ENCODE measurements at places on chromosomes 11 and 22.

GRCh38 chr11:77379934-77380333 is 78.4 kb upstream of the GDPD4 start:
- no peak for DNase-seq

GRCh38 chr11:82458147-82458546 is 275.5 kb downstream of the FAM181B start:
- DNase-seq: no peak

DNA sequence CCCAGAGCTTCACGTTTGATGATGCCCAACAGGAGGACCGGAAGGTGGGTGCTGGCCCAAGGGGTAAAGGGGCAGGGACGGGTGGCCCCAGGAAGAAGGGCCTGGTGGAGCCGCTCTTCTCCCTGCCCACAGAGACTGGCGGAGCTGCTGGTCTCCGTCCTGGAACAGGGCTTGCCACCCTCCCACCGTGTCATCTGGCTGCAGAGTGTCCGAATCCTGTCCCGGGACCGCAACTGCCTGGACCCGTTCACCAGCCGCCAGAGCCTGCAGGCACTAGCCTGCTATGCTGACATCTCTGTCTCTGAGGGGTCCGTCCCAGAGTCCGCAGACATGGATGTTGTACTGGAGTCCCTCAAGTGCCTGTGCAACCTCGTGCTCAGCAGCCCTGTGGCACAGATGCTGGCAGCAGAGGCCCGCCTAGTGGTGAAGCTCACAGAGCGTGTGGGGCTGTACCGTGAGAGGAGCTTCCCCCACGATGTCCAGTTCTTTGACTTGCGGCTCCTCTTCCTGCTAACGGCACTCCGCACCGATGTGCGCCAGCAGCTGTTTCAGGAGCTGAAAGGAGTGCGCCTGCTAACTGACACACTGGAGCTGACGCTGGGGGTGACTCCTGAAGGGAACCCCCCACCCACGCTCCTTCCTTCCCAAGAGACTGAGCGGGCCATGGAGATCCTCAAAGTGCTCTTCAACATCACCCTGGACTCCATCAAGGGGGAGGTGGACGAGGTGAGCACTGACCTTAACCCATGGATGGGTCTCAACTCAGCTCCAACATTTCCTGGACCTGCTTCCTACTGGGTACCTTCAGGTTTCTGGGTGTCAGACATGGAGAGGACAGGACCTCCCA is 2.0 kb downstream of the RIC8A start:
- peak; percentile 21 for DNase-seq

DNA sequence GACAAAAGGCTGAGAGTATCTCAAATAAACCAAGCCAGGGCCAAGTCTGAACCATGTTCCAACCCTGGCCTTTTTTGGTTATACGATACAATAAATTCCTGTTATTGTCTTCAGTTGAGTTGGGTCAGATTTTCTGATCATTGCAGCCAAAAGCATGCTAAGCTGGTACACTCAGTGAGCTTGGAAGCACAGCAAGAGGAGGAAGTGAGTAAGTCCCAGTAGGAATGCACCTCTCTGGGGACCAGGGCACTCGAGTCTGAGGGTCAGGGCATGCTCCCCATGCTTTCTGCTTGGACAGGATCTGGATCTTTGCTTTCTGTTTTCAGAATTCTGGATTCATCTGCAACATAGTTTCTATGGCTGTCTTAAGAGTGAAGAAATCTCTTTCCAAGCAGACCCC is 73.1 kb downstream of the TMPRSS5 start:
- DNase-seq: no peak

GRCh38 chr11:35909511-35910265 is 34.2 kb upstream of the LDLRAD3 start:
- DNase-seq: no peak

GRCh38 chr11:44536788-44537516 is 28.5 kb upstream of the CD82 start:
- no peak for DNase-seq

DNA sequence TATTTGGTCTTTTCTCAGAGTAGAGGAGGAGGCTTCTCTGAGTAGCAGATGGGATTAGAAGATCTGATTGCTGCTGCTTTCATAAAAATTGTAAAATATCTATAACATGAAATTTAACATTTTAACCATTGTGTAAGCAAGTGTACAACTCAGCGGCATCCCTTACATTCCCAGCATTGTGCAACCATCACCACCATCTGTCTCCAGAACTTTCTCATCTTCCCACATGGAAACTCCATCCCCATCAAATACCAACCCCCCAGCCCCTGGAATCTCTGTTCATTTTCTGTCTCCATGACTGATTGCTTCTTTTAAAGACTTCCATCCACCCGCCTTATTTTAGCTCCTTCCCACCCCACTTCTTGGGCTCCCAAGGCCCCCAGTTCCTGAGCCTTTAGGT is 32.3 kb downstream of the MRGPRD start:
- no peak for DNase-seq

- peak; percentile 50 for DNase-seq
These were observed 38.9 kb downstream of the OR10A6 start for GRCh38 chr11:7892059-7892699.

DNA sequence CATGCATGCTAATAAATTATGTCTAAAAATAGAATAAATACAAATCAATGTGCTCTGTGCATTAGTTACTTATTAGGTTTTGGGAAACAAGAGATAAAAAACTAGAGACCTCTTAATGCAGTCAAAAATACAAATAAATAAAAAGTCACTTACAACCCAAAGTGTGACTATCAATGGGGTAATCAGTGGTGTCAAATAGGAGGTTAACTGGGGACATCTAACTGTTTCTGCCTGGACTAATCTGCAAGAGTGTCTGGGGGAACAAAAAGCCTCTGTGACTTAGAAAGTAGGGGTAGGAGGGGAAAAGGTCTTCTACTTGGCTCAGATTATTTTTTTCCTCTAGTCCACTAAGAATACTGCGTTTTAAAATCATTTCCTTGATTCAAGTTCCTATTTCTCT is 810 bp upstream of the HBB start:
- DNase-seq: no peak

GRCh38 chr22:34812631-34813030 is 253.3 kb upstream of the ISX start:
- DNase-seq: no peak

- peak; percentile 94 for DNase-seq
These were observed 92.5 kb downstream of the CCDC83 start for GRCh38 chr11:85947431-85948272.

DNA sequence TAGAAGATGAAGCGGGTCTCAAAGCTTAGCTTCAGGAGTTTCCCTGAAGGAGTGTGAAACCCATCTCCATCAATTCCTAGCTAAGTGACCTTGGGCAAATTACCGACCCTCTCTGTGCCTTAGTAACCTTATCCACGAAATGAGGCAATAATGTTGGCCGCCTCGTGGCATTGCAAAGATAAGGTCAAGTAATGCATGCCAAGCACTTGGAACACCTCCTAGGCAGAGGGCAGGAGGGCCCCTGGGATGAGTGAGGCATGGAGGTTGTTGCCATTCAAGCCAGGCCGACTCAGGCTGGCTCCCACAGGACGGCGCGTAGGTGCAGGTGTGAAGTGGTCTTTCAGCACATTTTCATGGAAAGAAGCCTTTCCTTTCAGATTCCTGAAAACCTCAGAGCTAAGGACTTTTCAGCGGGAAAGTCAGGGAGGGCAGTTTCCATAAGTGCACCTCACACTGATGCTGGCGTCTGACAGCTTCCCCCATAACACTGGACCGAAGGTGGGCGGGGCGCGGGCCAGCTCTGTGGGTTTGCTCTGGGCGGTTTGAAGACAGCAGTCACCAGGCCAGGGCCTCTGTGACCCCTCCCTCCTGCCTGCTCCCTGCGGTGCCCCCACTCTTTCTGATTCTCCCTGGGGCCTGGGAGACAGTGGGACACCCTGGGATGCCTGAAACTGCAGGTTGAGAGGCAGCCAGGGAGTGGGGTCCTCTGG is 25.2 kb downstream of the RPS6KA4 start:
- no peak for DNase-seq

GRCh38 chr22:27133019-27133431 is 475.6 kb downstream of the MIAT start:
- DNase-seq: no peak

GRCh38 chr11:65210748-65211147 is 29.0 kb downstream of the CAPN1 start:
- no peak for DNase-seq

GRCh38 chr11:57482782-57483561 is 22.6 kb downstream of the RTN4RL2 start:
- DNase-seq: no peak

DNA sequence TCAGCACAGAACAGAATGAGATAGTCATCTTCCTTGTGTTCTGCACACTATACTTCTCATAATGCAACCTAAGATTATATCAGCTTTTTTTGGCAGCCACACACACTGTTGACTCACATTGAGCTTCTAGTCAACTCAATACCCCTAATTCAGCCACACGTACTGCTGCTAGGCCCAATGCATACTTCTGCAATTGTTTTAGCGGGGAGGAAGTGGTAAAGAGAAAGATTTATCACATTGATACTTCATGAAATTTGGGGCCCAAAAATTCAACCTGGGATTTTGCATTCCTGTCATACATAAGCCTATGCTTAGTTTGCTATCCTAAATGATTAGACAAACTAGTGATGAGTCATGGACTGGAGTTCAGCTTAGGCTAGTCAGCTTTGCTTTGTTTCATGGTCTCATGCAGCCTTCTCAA is 8.6 kb upstream of the UPB1 start:
- DNase-seq: no peak

DNA sequence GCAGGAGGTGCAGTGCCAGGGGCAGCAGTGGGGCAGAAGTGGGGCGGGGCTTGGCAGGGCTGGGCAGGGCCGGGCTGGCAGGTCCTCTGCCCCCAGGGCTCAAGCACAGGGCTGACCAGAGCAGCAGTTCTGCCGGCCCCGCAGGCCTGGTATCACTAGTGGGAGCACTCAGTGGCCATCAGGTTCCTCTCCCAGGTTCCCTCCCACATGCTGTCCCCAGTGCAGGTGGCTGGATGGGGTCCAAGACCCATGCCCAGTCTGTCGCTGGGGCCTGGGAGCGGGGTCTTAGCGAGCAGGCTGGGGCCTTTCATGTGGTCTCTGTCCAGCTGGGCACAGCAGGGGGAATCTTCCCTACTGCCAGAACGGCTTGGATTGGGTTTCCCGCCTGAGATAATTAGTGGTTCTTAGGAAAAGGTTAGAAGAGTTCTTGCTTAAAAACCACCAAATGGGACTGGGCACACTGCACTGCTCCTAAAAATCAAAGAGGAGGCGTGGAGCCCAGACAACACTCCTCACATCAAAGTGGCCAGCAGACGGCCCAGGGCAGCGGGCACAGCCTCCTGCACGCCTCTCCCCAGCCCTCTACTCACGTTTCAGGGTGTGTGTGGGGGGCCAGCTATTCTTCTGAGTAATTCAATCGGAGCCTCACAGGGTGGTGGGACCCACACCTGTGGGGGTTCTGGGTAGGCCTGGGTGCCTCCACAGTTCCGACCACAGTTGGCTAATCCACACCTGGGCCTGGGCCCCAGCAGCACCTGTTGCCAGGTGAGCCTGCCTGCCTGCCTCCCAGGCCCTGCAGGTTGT is 45.6 kb downstream of the TPCN2 start:
- DNase-seq: no peak

DNA sequence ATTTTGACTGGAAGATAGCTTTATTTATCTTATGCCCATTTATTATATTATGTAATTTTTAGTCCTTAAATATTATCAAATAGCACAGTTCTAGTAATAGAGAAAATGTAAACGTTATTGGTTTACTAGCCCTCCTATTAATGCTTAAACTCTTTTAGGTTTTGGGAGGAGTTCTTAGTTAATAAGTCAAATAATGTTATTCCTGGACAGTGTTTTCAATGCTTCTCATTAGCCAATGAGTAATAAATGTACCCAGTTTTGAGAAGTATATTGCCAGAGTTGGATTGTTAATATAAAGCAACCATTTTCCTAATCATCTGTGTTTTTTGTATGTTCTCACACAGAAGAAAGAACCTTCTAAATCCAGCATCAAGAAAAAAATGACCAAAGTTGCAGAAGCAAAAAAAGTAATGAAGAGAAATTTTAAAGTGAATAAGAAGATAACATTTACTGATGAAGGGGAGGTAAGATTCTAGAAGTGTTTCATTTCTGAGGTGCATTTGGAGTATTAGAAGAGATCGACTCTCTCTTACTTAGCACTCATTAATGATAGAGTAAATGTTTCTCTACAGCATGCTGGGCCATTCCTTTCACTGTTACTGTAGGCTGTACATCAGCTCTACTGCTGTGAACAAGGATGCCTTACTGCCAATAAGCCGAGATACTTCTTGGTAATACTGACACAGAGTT is 173.4 kb downstream of the DDX10 start:
- no peak for DNase-seq

DNA sequence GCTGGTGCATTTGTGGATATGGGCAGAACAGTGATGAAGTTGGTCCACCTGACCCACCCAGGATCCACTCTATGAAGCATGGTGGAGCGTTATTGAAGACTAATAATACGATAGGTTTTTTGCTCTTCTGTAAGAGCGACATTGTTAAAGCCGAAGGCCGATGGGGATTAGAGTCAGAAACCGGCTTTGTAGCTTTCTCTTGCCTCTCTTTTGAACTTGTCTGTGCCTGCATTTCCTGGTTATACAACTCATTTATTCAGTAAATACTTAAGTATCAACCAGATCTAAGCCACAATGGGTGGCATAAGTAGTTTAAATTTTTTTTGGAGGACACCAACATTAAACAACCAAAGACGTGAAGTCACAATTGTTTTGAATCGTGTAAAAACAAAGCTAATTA is 93.4 kb downstream of the ARHGAP42 start:
- no peak for DNase-seq

DNA sequence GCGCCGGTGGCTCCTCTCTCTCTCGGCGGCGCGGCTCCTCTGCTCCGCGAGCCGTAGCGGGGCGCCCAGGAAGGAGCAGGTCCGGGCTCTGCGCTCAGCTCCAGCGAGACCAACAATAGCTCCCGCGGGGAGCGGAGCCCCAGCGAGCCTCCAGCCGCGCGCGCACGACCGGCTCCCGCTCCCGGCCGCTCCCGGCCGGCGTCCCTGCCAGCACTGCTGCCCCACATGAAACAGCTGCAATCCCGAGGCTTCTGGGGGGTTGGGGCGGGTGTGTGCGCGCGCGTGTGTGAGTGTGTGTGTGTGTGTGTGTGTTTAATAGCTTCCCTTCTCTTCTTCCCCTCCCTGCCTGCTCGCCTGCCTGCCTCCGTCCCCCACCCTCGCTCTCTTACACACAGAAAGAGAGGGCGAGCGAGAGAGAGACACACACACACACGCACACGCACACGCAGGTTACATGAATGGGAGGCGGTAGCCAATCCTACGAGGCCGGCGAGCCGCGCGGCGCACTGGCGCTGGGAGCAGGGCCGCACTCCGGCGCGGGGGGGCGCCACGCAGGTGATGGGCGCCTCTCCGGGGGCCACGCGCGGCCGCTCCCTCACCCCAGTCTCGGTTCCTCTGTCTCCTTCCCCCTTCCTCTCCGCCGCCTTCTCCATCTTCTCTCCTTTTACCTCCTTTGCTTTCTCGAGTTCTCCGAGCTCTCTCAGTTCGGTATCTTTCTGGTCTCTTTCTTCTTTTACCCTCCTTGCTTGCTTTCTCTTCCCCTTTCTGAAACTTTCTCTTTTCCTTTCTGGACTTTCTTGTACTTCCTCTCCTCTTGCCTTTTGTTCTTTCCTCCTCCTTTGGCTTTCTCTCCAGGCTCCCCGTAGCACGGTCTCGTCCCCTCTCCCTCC is at the start of gene TENM4:
Gene TENM4 (minus strand): TSS at position 460 of the 890 bp plus-strand sequence. CDS start 371,086 bp downstream, outside the sequence.
- DNase-seq: peak; percentile 28
